Activated CD8-positive, alpha-beta memory T cell treated with anti-CD3 and anti-CD28 coated beads for 1 hour (primary cell): ENCODE measurements at places on chromosomes 3 and 15.

- DNase-seq, result no peak
These were observed 108.1 kb upstream of the ZBED2 start for GRCh38 chr3:111702996-111703985.

GRCh38 chr15:95146481-95146880 is 915.1 kb downstream of the MCTP2 start:
- no peak for DNase-seq

DNA sequence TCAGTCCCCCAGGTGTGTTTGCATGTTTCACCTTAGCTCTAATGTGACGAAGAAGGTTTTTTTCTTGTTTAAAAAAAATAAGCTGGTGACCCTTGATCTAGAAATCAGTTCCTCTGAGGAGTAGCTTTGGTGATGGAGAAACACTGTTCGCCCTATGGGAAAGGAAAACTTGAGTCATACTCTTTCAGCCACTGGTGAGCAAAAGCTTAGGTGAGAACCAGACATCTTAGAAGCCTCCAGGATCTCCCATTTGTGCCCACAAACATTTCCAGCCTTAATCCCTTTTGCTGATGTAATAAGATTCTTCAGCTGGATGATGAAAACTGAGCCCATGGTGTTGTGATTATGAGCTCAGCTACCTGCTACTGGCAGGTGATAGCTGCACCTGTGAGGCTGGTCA is 37.8 kb downstream of the SLC27A2 start:
- DNase-seq, result no peak

DNA sequence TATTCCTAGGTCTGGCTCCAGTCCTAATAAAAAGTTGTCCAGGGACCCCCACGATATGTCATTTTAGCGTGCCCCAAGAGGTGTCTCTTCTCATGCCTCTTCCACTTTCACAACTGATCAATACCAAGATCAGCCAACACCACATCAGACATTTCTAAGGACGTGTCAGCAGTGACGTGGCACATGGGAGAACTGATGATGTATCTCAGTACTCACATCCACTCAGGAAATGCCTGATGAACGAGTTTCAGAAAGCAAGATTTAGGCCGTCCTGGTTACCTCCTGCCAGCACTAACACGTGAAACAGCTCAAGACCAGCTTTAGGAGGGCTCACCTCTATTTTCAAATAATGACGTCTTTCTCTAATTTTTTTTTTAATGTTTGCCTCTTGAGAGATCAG is 19.6 kb downstream of the VGLL4 start:
- no peak for DNase-seq

DNA sequence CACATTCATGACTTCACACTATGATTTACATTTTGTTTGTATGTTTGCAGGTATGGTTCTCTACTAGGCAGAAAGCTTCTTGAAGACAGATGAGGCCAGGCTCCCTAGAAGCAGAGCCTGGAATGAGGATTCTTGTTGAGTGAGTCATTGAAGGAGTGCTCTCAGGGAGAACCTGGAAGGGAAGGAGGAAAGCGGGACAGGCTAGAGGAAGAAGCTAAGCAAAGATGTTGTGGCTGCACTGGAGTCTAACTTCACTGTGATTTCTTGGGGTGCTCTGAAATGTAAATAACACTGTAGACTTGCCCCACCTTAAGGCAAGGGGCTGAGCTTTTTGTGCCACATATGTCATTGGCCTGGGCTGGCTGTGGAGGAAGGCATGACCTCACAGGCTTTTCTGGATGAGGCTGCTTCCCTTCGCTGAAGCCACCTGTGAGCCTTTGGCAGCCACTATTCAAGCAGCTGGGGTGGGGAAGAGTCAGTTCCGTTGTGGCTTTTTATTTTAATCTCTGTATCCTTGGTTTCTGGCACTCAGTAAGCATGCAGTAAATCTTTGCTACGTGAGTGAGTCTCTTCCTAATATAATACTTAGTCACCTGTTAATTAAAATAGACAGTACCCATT is 307.3 kb downstream of the SV2B start:
- no peak for DNase-seq

- no peak for DNase-seq
These were observed 367.5 kb upstream of the THBS1 start for GRCh38 chr15:39213385-39213840.

- no peak for DNase-seq
These were observed at the start of gene ITIH4 for GRCh38 chr3:52830535-52831258. ITIH4 (minus strand) TSS chr3:52830672; CDS start chr3:52830642, 30 bp downstream.

- DNase-seq, result no peak
These were observed 237.9 kb downstream of the NFKBIZ start for GRCh38 chr3:102087236-102087635.

DNA sequence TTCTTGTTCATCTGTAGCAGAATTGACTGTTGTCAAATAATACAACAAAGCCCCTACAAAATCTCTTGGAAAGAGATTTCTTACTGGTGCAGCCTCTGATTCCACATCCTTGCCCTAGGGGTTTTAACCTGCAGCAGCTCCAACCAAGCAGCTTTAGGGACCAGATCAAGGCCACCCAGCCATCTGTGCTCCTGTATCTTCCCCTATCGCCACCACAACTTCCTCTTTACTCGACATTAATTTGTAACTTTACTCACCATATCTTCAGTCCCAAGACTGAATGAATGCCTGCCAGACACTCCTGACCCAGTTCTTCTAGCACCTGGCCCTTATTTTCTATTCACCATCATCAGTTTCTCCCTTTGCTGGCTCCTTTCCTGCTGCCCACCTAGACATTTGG is 156.6 kb upstream of the IL12A start:
- no peak for DNase-seq

- no peak for DNase-seq
These were observed 111.4 kb downstream of the CMSS1 start for GRCh38 chr3:99928771-99929744.

DNA sequence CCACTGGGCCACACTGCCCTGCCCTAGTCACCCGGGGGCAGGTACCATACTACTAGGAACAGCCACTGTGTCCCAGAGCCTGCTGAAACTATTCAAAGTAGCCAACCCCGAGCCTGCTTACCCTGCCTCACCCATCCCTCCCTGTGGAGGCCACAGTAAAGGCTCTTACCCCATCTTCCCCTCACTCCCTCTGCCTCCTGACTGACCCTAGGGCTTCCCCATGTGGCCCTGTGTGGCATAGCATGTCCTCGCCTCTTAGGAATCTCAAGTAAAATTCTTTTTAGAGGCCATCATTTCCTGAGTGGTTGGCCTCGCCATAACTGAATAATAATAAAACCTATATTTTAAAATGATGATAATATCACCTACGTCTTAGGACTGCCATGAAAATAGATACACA is 112.2 kb upstream of the SLC6A11 start:
- no peak for DNase-seq

DNA sequence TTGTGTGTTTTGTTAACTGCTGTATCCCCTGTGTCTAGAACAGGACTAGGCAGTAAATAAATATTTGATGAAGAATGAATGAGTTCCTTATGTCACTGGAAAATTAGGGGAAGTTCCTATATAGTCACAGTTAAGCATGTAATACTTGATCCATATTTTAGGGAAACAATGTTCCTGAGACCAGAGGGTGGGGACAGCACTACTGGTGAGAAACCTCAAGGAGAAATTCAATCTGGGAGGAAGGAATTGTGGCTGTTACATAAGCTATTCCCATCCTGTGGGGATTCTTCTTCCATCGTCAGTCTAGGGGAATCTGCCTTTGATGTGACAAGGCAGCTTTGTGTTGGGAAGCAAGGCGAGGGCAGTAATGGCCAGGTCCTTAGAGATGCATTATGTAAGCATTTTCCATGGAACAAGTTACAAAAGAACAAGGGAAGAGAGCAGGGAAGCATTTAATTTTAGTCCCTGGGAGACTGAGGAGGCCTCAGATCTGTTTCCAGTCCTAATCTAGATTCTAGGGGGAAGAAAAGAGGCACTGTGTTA is 219.3 kb upstream of the TTC14 start:
- DNase-seq, result no peak

DNA sequence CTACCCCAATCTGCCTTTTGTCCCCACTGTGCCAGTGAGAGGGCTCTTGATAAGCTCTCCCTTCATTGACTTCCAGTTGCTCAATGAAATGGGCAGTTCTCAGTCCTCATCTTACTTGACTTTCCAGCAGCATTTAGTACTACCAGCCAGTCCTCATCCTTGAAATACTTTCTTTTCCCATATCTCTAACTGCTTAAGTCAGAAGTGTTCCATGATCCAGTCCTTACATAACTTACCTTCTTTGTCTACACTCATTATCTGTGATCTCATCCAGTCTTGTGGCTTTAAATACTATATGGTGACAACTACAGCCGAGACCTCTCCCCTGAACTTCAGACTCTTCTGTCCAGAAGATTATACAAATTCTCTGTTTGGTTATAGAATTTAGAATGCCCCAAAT is 28.7 kb downstream of the RARRES1 start:
- no peak for DNase-seq

DNA sequence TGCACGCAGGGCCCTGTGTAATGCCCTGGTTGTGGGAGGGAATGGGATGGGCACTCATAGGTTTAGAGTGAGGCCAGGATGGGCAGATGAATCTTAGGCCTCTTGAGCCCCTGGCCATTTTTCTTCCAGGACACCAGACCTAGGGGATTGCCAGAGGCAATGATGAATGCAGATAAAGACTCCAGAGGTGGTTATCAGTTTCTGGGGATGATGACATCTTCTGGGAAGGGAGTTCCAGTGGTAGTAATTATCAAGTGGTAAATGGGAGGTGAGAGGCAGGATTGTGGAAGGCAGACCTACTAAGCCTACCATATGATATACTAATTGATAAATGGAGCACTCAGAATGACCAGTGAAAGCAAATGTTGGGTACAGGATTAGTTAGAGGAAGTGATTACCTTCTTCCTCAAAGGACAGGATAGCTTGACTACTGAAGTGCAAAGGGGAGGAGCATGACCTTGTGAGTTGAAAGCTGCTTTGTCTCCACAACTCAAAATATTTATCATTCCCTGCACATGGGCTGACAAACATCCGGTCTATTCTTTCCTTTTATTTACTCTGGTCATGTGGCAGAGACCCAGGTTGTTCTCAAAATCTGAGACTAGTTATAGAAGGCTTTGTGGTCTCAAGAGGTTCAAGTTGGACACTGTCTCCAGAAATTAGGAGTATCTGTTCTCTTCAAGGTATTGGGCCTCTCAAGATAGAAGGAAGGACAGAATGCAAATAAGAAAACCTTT is 10.2 kb upstream of the MAPK6 start:
- no peak for DNase-seq

GRCh38 chr3:42674146-42674545 is 11.2 kb upstream of the KLHL40 start:
- DNase-seq, result no peak

DNA sequence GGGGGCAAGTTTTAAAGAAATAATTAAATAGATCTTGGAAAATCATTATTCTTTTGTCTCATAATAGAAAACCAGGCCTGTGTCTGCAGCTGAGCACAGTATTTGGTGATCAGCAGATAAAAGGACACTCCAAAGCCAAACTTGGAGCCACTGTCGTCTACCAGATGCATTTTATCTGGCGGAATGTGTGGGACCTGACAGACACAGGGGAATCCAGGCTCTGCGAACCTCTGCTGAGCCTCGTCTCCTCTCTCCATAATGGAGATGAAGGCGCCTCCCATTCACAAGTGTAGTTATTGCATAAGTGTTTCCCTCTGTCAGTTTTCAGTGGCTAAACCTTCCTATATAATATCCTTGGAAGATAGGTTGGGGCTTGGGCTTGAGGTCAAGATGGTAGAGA is 42.1 kb downstream of the EEFSEC start:
- no peak for DNase-seq

- no peak for DNase-seq
These were observed 645.8 kb upstream of the NR2F2 start for GRCh38 chr15:95684693-95685115.

DNA sequence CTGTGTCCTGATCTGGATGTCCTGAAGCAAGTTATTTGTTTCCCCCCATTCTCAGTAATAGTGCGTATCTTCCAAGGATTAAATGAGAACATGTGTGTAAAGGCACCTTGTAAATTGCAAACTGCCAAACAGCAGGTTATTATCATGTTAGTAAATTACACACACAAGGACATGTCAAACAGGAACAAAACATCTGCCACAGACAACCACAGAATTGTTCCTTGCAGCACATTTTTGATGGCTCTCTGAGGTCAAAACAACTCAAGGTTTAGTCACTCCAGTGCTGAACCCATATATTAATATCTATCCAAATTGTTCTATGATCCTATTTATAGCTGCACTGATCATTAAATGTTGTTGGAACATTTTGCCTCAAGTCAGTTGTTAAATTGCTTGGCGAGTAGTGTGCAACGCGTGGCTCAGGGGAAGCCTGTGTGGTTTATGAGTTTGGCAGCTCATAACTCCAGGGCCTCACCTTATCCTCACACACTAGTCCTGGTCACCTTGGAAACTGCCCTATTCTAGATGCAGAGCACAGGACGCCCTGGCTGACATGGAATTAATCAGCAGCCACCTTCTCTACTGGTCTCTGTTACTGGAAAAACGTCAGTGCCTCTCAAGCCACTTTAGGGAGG is 46.3 kb upstream of the CDV3 start:
- DNase-seq, result no peak

DNA sequence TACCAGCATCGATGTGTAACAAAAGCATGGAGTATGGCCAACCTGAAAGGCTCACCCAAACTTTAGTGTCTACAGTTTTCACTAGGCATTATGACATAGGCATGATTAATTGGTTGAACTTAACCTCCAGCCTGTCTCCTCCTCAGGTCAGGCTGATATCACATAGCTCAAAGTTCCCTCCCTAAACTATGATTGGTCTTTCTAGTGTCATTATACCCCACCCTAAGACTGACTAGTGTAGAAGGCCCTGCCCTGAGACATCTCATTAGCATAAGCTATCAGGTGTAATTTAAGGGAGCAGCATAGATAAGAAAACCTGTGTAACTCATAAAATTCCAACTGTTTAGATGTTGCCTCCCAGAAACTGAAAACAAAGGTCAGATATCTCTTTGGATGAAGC is 195.2 kb downstream of the ALCAM start:
- DNase-seq, result no peak

- no peak for DNase-seq
These were observed 63.7 kb upstream of the SENP5 start for GRCh38 chr3:196803891-196804468.

DNA sequence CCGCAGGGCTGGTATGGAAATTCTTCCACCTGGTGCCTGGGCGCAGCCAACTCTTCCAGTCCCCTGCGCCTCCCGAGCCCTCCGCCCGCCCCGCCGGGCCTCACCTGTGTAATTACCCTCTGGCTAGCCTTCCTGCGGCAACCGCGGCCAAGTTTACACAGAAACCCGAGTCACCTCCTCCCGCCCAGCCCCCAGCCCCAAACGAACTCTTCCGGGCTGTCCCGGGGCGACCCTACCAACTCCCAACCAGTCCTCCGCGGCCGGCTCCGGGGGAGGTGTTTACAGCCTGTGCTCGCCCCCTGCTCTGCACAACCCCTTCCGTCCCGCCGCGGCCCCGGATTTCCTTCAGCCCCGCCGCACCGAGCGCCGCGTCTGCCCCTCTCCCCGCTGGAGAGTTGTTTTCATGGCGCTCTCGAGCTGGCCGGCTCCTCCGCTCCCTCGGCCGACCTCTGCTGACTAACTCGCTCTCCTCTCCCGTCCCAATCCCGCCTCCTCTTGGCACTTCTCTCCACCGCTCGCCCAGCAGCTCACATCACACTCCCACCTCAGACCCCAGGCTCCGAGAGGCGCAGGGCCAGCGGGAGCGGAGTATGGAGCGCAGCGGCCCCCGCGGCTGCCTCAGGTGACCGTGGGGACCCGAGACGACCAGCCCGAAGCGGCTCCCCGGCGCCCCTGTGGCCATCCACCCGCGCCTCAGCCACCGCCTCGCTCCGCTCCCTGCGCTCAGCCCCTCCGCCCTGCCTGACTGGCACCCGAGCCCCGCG is 538 bp downstream of the ATOSA start:
- no peak for DNase-seq

GRCh38 chr3:144380849-144381248 is 409.2 kb downstream of the DIPK2A start:
- DNase-seq, result no peak

GRCh38 chr15:88838667-88839066 is 35.4 kb downstream of the ACAN start:
- DNase-seq, result no peak
